ENCODE measurements at places on chromosomes 11 and 22.

DNA sequence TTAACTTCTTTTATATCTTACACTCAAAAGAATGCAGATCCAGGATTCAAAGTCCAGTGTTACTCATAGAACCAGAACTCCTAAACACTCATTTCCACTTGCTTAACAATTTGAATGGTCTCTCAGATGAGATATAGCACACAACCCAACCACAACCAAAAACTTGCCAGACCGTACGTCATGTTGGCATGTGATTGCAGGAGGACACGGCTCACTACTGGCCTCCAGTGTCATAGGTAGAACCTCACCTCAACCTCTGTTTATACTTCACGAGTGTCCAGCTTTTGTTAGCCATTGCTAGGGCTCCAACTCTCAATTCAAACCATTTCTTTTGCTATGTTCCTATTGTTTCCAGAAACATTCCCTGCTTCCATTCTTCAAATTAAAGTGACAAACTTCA, 58.5 kb upstream of the PDGFD start:
- DNase-seq = no peak

DNA sequence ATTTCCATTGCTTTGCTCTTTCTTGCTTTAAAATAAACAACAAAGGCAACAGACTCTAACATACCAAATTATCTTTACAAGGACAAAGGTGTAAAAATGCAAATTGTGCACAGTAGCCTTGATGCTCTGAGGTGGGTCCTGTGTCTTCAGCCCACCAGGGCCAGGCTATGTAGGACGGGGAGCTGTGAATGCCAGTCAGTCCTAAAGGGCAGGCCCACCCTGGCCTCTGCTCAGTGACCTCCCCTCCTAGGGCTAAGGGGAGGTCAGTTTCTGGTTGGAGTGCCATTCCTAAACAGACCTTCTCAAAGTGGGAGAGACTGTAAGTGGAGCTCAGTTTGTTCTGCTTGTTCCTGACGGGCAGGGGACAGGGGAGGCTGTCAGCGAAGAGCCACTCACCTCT, 78.0 kb upstream of the SUSD2 start:
- DNase-seq = no peak

- DNase-seq = no peak
These were observed 42.3 kb downstream of the IGF2 start for GRCh38 chr11:2096919-2097301.

- no peak for DNase-seq
These were observed 2.2 kb downstream of the CRYAB start for GRCh38 chr11:111909378-111909777.

DNA sequence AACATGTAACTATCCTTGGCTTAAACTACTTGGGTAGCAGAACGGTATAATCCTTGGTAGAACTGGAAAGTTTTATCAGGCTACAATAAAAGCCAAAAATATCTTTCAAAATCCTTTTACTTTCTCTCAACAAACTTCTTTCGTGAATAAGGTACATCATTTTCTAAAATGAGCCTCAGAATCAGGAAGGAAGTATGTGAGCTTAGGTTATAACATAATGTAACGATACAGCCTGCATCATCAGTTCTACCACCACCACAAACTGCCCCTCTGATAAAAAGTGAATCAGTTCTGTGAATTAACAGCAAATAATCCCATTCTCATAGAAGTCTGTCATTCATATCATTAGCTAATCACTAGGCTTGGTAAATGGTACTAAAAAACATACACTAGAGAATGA, 244.3 kb downstream of the SBF2 start:
- no peak for DNase-seq

Measured in stimulated activated CD8-positive, alpha-beta memory T cell treated with anti-CD3 and anti-CD28 coated beads, Interleukin-2, amount 100 ng/mL, for 48 hours (primary cell).